Stimulated activated naive CD4-positive, alpha-beta T cell treated with Interleukin-2 at 50 U/mL for 16 hours (primary cell): ENCODE measurements at places on chromosomes 2 and 18.

DNA sequence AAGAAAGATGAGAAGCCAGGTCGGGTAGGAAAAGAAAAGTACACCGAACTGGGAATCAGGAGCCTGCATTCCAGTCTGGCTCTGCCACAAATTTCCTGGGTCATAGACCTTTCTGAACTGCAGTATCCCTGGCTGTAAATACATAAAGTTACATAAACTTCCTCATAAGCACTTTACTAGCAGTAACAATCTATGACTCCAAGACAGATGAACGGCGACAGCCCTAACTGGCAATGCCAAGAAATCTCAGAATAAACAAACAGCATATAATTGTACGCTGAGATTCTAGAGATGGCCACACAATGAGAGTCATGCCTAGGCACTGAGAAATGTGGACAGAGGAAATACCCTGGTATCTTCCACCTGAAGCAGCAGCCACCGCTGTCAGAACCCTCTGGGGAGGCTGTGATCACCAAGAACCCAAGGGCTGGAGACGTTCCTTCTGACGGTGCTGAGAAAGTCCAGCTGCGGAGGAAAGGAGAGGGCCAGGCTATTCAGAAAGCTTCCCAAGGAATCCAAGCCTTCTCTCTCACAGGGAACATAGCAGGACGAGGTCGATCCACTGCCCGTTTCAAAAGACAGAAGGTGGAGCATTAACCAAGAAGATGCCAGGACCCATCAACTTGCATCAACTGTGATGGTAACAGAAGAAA, 89.3 kb upstream of the SLC66A3 start:
- no peak for DNase-seq

- no peak for DNase-seq
These were observed 572.2 kb upstream of the SALL3 start for GRCh38 chr18:78407466-78407844.

DNA sequence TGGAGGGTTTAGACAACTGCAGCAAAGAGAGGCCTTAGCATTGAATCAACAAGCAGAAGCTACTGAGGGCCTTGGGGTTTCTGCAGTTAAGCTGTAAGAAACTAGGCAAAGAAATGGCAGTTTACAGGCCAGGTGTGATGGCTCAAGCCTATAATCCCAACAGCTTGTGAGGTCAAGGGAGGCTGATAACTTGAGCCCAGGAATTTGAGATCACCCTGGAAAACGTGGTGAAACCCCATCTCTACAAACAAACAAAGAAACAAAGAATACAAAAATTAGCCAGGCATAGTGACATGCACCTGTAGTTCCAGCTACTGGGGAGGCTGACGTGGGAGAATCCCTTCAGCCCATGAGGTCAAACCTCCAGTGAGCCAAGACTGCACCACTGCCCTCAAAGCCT, 421.6 kb upstream of the CHST9 start:
- no peak for DNase-seq

DNA sequence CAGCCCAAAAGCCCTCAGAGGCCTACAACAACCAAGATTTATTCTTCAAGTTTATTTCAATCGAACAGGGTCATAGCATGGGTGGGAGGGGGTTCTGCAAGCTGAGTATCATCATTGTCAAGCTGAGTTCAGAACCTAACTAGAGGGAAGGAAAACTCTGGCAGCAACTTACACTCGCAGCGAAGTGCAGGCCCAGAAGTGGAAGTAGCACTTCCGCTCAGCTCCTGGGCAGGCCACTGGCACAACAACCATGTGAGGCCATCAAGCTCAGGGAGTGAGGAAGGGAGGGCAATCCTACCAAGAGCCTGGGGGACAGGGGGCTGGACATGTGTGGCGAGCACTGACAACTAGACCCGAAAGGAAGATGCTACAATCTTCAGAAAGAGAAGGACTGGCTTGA, 4.8 kb downstream of the UXS1 start:
- DNase-seq, result no peak

- DNase-seq, result no peak
These were observed 229.8 kb downstream of the CCDC178 start for GRCh38 chr18:33210575-33211189.

DNA sequence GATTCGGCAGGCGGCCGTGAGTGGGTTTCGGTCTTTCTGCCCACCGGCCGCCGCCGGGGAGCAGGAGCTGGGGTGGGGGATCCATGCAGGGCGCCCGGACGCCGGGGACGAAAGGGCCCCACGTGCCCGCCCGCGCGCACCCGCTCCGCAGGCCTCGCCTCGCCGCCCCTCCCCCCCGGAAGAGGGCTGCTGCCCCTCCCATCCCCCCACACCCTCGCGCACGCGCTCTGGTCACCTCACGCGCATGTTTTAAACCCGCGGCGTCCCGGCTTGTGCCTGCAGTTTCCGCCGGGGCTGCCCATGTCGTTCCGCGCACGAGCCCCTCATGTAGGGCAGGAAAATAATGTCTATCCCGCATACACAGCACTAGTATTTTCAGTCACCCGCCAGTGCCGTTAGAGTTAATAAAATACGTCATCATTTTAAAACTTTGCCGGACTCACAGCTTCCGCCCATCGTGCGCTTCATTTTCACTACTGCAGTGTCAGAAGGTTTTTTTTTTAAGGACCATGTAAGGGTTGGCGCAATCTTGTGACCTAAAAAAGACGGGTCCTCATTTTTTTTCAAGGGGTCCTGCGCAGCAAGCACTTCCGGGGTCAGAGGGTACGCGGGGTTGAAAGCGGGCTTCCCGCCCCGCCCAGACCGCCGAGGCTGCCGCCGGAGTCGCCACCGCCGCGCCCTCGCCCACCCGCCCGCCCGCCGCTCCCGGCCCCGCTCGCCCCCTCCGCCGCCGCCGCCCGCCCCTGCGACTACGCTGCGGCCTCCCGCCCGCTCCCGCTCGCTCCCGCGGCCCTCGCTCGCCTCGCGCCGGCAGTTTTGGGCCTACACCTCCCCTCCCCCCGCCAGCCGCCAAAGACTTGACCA, at the start of gene PCBP1:
Gene PCBP1, plus strand, starts transcription at position 640 of the 864 bp plus-strand sequence. CDS start 267 bp downstream, outside the sequence.
- peak; percentile 95 for DNase-seq

- DNase-seq, result no peak
These were observed 43.2 kb downstream of the PHLPP1 start for GRCh38 chr18:62758591-62758990.

DNA sequence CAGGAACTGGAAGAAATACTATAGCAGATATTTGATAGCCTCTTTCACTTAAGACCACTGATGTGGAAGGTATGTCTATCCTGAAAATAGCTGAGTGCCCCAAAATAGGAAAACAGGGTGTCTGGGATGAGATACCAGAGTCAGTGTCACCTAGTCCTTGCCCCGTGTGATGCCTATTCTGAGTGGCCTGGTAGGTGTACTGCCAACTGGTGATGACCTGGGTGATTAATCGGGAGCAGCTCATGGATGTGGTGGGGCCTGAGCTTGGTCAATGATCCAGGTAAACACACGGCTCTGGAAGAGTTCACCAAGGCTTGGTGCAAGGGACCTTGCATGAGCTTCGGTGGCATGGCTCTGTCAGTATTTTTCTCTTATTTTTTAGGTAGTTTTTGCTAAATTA, 95.2 kb downstream of the TANC1 start:
- DNase-seq, result no peak

DNA sequence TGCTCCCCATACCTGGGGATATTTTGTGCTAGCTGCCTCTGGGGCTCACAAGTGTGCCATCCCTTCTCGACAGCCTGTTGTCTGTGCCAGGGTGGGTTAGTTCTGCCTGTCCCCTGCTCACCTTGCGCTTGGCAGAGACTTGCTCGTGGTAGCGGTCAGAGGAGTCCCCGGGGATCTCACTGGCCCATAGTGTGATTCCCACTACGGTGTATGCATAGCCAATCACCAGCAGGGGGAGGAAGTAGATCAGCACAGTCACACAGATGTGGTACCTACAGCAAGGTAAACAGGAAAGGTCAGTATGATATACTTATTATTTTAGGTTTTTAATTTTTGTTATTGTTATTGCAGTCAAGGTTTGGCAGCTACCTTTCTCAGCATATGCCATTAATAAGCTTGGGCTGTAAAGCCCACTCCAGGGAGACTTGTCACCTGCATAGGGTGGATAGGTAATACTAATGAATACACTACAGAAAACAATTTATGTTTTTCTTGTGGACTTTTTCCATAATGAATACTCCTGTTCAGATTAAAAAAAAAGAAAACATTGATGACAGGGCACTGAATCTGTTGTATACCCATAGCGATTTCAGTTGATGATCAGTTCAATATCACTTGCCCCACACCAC, 95.2 kb downstream of the POLE4 start:
- DNase-seq, result no peak

DNA sequence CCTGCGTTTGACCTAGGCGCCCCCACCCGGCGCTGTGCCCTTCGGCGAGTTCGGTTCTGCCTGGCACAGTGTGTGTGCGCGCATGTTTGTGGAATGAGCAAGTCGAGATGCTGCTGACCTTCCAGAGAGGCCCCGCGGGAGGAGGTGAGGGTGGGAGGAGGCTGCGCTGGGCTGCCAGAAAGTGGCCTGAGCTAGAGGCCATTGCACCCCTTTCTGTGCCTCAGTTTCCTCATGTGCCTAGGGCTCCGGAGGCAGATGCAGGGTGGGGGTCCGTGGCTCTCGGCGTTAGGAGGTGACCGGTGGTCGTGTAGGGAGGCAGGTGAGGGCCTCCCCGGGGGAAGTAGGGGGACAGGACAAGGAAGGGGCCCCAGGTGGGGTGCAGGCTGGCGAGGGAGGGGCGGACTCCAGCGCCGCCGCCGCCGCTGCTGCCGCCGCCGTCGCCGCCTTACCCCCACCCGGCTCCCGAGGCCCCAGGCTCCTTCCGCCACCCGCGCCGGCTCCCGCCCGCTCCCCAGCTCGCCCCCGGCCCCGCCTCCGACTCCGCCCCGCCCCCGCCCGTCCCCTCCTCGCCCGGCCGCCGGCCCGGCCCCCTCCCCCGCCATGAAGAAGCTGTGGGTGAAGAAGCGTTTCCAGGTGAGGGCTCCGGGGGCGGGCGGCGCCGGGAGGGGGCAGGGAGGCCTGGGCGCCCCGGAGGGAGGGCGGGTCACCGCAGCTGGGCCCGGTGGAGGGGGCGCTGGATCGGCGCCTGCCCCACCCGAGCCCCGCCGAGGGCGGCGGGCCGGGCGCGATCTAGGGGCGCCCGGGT, 7.0 kb downstream of the SPEG start:
- DNase-seq, result peak; percentile 57

DNA sequence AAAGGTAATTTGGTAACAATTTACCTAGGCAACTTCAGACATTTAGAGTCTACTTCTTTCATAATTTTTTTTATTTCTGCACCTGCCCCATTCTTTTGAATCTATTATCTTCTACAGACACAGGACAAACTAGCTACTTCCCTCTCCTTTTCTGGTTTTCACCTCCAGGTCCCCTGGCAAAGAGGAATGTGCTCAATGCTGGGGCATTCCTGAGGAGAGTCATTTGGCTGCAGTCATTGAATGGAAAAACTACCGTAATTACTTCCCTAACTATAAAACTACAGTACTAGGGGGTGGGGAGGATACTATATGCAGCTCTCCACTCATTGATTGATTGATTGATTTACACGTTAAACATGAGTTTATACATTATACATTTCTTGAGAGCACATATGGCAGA, 11.2 kb upstream of the ARHGAP28 start:
- no peak for DNase-seq

DNA sequence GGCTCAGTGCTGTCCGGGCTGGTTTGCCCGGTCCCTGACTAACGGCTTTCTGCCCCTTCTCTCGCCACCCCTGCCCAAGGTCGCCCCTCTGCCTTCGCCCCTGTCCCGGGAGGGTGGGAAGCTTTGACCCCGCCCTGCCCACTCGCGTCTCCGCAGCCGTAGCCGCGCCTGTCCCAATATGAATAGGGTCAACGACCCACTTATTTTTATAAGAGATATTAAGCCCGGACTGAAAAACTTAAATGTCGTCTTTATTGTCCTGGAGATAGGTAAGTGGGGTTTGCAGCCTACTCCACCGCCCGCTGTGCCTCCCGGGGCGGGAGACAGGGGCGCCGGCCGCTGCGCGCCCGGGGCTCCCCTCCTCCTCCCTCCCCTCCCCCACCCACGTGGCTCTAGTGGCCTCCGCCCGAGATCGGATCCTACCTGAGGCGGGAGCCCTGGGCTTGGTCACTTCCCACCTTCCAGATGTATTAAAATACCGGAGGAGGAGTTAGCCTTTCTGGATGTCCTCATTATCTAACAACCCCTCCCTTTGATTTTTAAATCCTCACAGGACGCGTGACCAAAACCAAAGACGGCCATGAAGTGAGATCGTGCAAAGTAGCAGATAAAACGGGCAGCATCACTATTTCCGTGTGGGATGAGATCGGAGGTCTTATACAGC, 633 bp downstream of the NABP1 start:
- DNase-seq, result peak; percentile 67

GRCh38 chr2:203451011-203451410, 84.1 kb downstream of the RAPH1 start:
- no peak for DNase-seq
